T-cell (primary cell): ENCODE measurements at places on chromosomes 5 and 9. TPM values are rescaled to one million over a fixed set of nuclear protein-coding genes. Genes with fewer than 3 reads are reported as not detected.

GFPT2 gene
- total RNA-seq, result 2.0 TPM

ESM1 gene
- 0.43 TPM for total RNA-seq

BHMT gene
- total RNA-seq, result not detected

GNPDA1 gene
- 17.8 TPM for total RNA-seq

ADAMTS12 gene
- total RNA-seq, result not detected

SLC46A2 gene
- total RNA-seq, result not detected

NTNG2 gene
- 14.1 TPM for total RNA-seq

ROR2 gene
- total RNA-seq, result 0.07 TPM

C9orf50 gene
- not detected for total RNA-seq

CATSPER3 gene
- total RNA-seq, result not detected
